ENCODE measurements at places on chromosomes 2 and 18. TPM values are rescaled to one million over a fixed set of nuclear protein-coding genes. Genes with fewer than 3 reads are reported as not detected.

DNA sequence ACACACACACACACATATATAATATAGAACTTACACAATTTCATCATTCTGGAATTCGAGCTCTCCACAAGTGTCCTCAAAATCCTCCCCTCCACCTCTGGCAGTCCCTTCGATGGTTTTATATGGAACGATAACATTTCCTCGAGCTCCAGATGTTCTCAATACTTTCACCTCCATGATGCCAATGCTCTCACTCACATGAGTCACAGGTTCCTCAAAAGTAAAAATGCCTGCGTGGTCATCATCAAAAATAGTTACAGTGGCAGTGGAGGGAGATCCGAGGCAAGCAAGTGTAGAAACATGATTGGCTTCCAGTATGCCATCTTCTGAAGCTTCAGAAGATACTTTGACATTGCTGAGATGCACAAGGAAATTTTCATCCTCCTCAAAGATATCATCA lies 23.5 kb downstream of the SLC8A1 start:
- H3K27ac ChIP-seq = no peak overlapping the region
- H3K36me3 ChIP-seq = no peaks in the 10 kb centered on the region
- DNase-seq = no peak
- no peak overlapping the region for H3K4me3 ChIP-seq

- H3K27me3 ChIP-seq = no peaks in the 10 kb centered on the region
- no peak overlapping the region for H3K27ac ChIP-seq
- no peak for DNase-seq
- H3K4me1 ChIP-seq = no peaks in the 10 kb centered on the region
Observed at GRCh38 chr18:9762526-9762925, 54.4 kb downstream of the RAB31 start.

DNA sequence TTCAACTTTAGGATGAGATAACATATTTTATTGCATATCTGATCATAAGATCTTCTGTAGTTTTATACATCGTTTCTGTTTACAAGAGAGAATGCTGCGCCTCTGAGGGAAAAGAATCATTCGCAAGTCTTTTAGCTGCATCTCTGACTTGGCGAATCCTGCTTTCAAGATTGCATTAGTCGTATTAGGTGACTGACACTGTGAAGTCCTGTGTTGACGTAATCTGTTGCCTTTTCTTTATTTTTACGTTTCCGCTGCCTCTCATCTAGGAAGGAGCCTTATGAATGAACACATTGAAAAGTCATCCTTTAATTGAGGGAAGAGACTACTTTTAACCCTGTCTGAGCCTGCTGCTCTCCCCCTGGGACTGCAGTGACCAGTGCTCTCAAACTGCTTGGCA lies 101.5 kb downstream of the LDLRAD4 start:
- H3K27me3 ChIP-seq = no peaks in the 10 kb centered on the region
- peak overlapping the region; percentile 81 for H3K27ac ChIP-seq
- H3K4me3 ChIP-seq = peak overlapping the region; percentile 26
- no peak for DNase-seq

DNA sequence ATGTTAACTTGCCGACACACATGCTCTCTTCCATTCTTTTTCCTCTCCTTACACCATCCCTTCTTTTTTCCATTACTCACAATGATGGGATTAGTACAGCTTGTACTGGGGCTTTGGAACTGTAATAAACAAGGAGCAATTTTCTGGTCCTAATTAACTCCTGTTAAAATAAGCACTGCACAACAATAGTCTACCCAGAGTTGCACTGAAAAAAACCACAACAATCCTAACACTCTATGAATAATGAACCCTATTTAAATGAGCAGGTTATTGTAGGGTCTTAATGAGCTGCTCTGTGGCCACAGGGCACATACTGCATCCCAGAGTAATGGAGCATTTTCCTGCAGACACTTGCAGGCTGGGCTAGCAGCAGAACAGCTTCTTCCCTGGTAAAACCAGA lies 380.3 kb downstream of the NRXN1 start:
- no peaks in the 10 kb centered on the region for H3K27me3 ChIP-seq
- DNase-seq = no peak
- no peaks in the 10 kb centered on the region for H3K4me1 ChIP-seq
- H3K36me3 ChIP-seq = no peaks in the 10 kb centered on the region
- H3K4me3 ChIP-seq = no peak overlapping the region
- no peak overlapping the region for H3K27ac ChIP-seq

DNA sequence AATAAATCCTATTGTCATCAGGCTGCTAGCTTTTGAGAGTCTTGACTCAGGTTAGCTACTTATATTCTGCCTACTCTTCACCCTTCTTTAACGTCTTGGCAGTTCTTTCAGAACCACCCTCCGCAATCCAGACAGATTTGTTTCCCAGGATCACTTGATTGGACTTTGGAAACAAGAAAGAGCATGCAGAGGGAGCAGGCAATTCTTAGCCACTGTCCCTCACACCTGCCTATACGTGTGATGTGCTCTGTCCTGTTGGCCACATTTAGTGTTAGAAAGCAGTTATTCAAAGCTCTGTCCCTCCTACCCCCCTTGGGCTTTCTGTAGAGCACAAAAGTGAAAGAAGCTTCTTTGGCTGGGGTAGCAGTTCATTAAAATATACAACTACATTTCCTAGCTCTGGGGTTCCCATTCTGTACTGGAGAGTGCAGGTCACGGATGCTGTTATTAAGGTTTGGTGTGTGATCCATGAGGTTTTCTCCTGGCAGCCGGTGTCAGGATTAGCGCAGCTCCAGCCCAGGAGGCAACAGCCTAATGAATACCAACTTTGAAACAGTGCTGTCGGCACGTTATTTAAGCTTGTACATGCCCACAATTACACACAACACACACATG lies 6.3 kb downstream of the FZD5 start:
- no peak overlapping the region for H3K27ac ChIP-seq
- H3K27me3 ChIP-seq = no peaks in the 10 kb centered on the region
- H3K4me3 ChIP-seq = no peak overlapping the region
- DNase-seq = no peak
- H3K4me1 ChIP-seq = peaks cover 8% of the 10 kb centered on the region
- no peaks in the 10 kb centered on the region for H3K36me3 ChIP-seq

SELENOI gene
- 7.0 TPM for total RNA-seq

ACVR1C gene
- total RNA-seq = 0.41 TPM

DNA sequence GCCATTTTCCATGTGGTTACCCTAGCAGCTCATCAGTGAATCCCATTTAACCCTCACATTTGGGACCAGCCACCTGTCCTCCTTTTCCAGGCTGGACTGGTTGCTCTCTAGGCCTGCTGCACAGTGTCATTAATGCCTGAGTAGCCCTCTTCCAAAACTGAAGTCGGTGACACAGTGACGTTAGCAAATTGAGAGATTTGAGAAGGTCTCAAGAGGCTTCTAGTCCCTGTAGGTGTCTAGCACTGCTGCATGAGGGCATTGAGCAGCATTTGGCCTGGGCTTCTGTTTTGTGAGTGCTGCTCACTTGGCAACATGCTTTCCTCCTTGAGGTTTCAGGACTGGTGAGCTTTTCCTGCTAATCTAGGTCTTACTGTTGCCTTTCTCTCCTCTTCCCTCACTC lies 36.7 kb downstream of the PKP4 start:
- H3K27ac ChIP-seq = no peak overlapping the region
- H3K36me3 ChIP-seq = no peaks in the 10 kb centered on the region
- no peak overlapping the region for H3K4me3 ChIP-seq
- no peaks in the 10 kb centered on the region for H3K27me3 ChIP-seq

COBLL1 gene
- total RNA-seq = 62.0 TPM

GRCh38 chr2:165311949-165312348 lies 72.7 kb downstream of the SCN2A start:
- no peaks in the 10 kb centered on the region for H3K36me3 ChIP-seq
- H3K4me3 ChIP-seq = no peak overlapping the region
- no peak for DNase-seq
- H3K27me3 ChIP-seq = no peaks in the 10 kb centered on the region

ADAM23 gene
- 4.5 TPM for total RNA-seq

GRCh38 chr2:10373931-10374330 lies 71.2 kb downstream of the HPCAL1 start:
- no peaks in the 10 kb centered on the region for H3K4me1 ChIP-seq
- H3K27ac ChIP-seq = no peak overlapping the region
- DNase-seq = no peak
- H3K4me3 ChIP-seq = no peak overlapping the region

- peak within 1 kb of the TSS; percentile 66 for H3K4me3 ChIP-seq
- no peaks in the 10 kb centered on the region for H3K4me1 ChIP-seq
- DNase-seq = no peak
- H3K27me3 ChIP-seq = no peaks in the 10 kb centered on the region
- no peak within 1 kb of the TSS for H3K27ac ChIP-seq
- no peaks in the 10 kb centered on the region for H3K36me3 ChIP-seq
Observed at GRCh38 chr18:5543773-5544389, at the start of gene EPB41L3. Gene EPB41L3, minus strand, starts transcription at chr18:5543997. Its CDS starts 54,814 bp downstream, at chr18:5489183.

GRHL1 gene
- total RNA-seq = 9.5 TPM

DNA sequence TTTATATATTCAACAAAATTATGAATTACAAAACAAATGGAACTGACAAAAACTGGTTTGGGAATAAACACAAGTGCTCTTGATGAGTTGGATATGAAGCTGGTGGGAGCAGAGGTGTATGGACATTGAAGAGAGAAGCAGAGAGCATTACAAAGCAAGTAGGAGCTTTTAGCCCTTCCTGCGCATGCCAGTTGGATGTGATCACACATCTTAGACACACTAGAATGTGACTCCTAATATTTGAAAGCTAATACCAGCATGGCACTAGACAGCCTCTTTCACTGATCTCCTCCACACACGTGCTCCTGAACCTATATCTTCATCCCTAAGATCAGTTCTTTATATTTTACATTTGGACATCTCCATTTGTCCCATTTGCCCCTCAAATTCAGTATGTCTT lies 298.1 kb downstream of the MTX2 start:
- DNase-seq = no peak
- H3K4me1 ChIP-seq = peaks cover 4% of the 10 kb centered on the region
- no peaks in the 10 kb centered on the region for H3K27me3 ChIP-seq

DSG1 gene
- not detected for total RNA-seq

HOXD8 gene
- total RNA-seq = 3.9 TPM

GRCh38 chr2:111034606-111035005 lies 86.1 kb upstream of the BCL2L11 start:
- no peak overlapping the region for H3K27ac ChIP-seq
- H3K4me1 ChIP-seq = no peaks in the 10 kb centered on the region
- no peaks in the 10 kb centered on the region for H3K27me3 ChIP-seq
- H3K36me3 ChIP-seq = no peaks in the 10 kb centered on the region
- no peak for DNase-seq
- no peak overlapping the region for H3K4me3 ChIP-seq

POTEI gene
- total RNA-seq = not detected

DNA sequence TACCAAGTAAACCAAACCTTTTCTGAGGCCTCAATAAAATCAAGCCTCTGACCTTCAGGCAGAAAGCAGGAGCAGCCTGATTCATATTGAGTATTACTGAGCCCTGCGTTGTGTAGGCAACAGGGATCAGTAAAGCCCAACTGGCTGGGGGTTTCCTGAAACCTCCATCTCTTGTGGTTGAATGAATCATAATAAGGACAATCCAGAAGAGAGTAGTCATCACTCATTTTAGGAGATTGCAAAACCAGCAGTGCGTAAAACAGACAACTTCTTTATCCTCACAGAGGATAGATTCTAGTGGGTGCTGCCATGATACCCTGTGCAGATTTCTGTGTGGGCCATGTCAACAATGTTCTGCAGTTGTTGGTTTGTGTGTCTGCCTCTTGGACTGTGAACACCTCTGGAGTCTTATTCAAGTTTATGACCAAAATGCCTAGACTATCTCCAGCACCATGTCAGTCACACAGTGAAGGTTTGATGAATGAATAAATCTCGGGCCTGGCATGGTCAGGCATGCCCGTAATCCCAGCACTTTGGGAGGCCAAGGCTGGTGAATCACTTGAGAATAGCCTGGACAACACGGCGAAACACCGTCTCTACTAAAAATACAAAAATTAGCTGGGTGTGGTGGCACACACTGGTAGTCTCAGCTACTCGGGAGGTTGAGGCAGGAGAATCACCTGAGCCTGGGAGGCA lies 51.8 kb upstream of the RAB27B start:
- H3K4me3 ChIP-seq = no peak overlapping the region
- no peaks in the 10 kb centered on the region for H3K4me1 ChIP-seq
- H3K36me3 ChIP-seq = no peaks in the 10 kb centered on the region
- H3K27me3 ChIP-seq = no peaks in the 10 kb centered on the region
- H3K27ac ChIP-seq = no peak overlapping the region

DNA sequence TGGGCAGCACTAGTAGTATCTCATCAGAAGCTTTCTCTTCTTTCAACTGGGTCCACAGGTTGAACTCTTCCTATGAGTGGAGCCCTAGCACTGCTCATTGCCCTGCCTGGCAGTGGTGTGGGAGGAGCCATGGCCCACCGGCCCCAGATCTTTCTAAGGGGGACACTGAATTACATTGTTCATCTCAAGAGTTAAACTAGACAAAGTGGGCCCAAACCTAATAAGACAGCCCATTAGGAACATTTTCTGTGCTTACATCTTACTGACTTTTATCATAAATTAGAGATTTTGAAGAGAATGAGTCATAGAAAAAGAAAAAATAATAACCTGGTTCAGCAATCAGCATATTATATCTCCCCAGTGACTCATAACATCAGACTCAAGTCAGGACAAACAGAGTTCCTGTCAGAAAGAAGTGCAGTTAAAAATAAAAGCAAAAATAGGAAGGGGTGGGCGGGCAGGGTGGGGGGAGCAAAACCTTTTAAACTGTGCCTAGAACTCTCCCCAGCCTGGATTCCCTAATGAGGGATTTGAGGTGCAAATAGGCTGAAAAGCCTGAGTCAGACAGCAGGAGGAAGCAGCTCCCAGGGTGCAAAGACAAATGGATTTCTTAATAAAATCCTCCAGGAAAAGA lies 161.6 kb upstream of the TRIB2 start:
- H3K4me3 ChIP-seq = no peak overlapping the region
- no peaks in the 10 kb centered on the region for H3K36me3 ChIP-seq
- no peaks in the 10 kb centered on the region for H3K27me3 ChIP-seq
- peaks cover 17% of the 10 kb centered on the region for H3K4me1 ChIP-seq
- no peak for DNase-seq

NDUFV2 gene
- 44.0 TPM for total RNA-seq

- H3K27me3 ChIP-seq = no peaks in the 10 kb centered on the region
- no peaks in the 10 kb centered on the region for H3K4me1 ChIP-seq
- no peak overlapping the region for H3K27ac ChIP-seq
- no peak for DNase-seq
Observed at GRCh38 chr18:55093295-55093694, 134.0 kb upstream of the CCDC68 start.

- DNase-seq = no peak
- no peak overlapping the region for H3K27ac ChIP-seq
- no peak overlapping the region for H3K4me3 ChIP-seq
- no peaks in the 10 kb centered on the region for H3K27me3 ChIP-seq
- H3K4me1 ChIP-seq = no peaks in the 10 kb centered on the region
- H3K36me3 ChIP-seq = no peaks in the 10 kb centered on the region
Observed at GRCh38 chr2:225668606-225669266, 269.2 kb downstream of the NYAP2 start.

GRCh38 chr2:209985874-209986273 lies 16.6 kb upstream of the RPE start:
- H3K4me3 ChIP-seq = no peak overlapping the region
- H3K27ac ChIP-seq = no peak overlapping the region
- DNase-seq = no peak
- H3K27me3 ChIP-seq = no peaks in the 10 kb centered on the region
- H3K36me3 ChIP-seq = no peaks in the 10 kb centered on the region

UPP2 gene
- not detected for total RNA-seq

Data from thoracic aorta (tissue), 2 donors.